ENCODE measurements at places on chromosomes 4 and X.

DNA sequence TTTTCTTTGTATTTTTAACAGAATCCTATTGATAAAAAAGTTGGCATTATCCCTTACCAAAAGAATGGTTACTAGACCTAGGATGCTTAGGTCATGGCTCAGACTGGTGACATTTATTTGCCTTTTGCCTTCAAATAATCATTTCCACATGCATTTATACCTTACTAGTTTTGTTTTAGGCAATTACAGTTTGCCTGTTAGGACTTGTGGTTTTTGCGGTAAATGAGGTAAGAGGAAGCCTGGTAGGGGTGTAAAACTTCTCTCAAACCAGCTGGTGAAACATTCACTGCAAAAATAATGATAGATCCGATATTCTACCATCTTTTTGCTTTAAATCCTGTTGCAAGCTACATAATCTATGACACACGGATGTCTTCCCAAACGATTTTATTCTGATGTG lies 12.1 kb downstream of the LAMP2 start:
- DNase-seq = no peak

DNA sequence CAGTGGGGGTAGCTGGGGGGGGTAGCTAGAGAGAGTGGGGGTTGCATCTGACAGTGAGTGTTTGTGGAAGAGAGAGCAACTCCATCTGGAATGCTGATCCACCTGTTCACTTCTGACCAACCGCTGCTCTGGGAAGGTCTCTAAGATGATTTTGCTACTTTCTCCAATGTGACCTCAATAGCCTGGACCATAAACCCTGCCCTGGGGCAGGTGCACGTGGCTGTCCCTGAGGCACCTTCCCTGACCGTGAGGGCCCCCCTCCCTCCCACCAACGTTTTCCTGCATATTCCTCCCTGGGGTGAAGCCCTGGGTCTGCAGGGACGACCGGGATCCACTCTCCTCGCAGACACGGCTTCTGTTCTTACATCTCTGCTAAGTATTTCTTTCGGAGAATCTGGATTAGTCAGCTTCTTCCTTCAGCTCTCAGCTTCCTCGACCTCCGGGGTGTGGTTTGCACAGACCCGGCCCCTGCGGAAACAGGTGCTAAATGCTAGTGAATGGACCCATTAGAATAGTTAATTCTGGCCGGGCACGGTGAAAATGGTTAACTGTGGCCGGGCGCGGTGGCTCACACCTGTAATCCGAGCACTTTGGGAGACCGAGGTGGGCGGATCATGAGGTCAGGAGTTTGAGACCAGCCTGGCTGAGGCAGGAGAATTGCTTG lies 21.4 kb upstream of the PLCXD1 start:
- DNase-seq = no peak

- DNase-seq = peak; percentile 80
Observed at GRCh38 chrX:135477576-135477975, 42.9 kb upstream of the INTS6L start.

- no peak for DNase-seq
Observed at GRCh38 chrX:107675823-107676555, 47.7 kb downstream of the PRPS1 start.

- DNase-seq = no peak
Observed at GRCh38 chr4:183485411-183486160, 19.3 kb upstream of the ING2 start.

DNA sequence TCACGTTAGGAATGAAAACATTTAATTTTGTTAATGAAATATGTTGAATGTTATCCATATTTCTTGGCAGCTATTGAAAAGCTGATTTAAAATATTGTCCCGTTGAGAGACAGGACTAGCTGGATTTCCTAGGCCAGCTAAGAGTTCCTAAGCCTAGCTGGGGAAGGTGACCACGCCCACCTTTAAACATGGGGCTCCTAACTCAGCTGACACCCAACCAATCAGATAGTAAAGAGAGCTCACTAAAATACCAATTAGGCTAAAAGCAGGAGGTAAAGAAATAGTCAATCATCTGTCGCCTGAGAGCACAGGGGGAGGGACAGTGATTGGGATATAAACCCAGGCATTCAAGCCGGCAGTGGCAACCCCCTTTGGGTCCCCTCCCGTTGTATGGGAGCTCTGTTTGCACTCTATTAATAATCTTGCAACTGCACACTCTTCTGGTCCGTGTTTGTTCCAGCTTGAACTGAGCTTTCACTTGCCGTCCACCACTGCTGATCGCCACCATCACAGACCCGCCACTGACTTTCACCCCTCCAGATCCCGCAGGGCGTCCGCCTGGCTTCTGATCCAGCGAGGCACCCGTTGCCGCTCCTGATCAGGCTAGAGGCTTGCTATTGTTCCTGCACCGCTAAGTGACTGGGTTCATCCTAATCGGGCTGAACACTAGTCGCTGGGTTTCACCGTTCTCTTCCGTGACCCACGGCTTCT lies 308.9 kb downstream of the GLUD2 start:
- DNase-seq = peak; percentile 72

- DNase-seq = no peak
Observed at GRCh38 chr4:94695384-94695783, 62.4 kb upstream of the BMPR1B start.

- no peak for DNase-seq
Observed at GRCh38 chr4:37754410-37755185, 68.4 kb upstream of the RELL1 start.

- DNase-seq = no peak
Observed at GRCh38 chrX:6856471-6856870, 291.0 kb upstream of the STS start.

DNA sequence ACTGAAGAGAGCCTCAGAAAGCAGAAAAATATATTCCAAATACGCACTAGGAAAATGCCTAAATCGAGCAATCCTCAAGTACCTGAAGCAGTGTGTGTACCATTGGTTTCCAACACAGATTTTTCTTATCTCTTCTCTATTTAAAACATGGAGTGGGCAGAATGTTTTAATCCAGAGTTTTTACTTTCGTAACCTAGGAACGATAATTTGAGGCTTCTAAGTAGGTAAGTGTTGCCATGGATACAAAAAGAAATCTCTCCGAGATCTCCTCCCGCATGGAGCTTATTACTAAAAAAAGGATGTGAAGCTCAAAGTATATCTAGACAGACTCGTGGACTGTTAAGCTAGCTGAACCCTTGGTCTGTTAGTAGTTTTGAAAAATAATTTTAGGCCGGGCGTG lies 23.0 kb upstream of the OTUD4 start:
- no peak for DNase-seq

DNA sequence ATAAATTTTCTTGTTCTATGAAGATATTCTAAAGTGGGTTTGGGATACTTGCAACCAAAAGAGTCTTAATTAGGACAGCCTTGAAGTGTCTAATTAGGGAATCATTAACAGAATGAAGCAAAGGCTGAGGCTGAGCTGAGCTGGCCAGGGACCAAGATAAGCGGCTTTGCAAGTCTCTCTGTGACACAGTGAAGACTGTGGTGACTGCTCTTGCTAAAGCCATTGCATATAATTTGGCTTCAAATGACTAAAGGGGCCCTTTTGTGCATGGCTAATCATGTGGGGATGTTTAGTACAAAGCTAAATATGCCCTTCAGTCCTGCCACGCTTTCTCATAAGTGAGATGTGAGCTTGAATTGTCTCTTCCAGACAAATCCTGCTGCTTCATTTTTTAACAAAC lies 31.2 kb upstream of the GYPA start:
- DNase-seq = no peak

GRCh38 chr4:165440415-165441158 lies 61.8 kb downstream of the CPE start:
- peak; percentile 25 for DNase-seq

DNA sequence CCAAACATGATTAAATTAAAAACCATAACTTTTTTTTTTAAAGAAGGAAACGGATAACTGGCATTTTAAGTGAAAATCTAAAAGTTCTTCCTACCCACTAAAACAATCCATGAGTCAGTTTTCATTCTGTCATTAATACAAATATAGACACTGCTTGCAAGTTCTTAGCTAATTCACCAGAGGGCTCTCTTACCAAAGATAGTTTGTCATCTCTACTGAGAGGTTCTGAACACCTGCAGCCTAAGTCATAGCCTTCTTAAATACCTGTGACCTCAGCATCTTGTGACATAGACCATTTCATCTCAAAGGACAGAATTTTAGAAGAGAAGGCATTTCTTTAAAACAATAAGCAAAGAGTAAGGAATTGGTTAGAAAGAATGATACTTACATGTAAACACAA lies 65.3 kb upstream of the FAM120C start:
- DNase-seq = peak; percentile 32

DNA sequence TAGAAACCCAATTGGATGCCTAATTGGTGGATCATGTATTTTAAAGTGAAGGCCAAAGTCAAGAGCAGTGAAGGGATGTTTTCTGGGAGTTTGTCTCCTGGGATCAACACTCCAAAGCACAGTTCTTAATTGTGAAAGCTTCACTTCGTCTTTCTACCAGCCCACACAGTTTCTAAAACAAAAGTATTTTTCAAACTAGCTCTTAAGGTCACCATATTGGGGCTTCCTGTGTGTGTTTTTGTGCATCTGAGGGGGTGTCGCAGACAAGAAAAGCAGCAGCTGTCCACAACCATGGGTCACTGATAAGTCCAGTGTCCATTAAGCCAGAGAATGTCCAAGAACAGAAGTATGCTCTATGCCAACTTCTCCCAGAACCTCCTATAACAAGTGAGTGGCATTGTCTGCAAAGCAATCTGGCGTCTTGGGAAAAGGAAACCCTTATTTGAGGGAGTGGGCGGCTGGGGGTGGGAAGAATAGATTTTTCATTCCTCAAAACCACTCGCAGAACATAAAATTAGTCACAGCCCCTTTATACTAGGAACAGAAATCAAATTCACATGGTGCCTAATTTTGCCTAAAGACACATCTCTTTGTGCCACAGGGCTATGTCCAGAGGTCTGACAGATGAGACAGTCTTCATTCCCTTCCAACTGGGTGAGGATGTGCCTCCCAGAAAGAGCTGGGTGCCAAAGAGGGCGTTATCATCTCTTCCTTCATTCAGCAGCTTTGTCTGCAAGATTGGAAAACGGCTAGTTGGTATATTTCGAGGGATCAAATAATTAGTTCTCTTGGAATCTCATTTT lies 610.4 kb downstream of the BCOR start:
- no peak for DNase-seq

All from NCI-H1105 treated with DMSO at 0.1 percent for 48 hours (cell line).